ENCODE measurements at places on chromosomes 7 and 10.

DNA sequence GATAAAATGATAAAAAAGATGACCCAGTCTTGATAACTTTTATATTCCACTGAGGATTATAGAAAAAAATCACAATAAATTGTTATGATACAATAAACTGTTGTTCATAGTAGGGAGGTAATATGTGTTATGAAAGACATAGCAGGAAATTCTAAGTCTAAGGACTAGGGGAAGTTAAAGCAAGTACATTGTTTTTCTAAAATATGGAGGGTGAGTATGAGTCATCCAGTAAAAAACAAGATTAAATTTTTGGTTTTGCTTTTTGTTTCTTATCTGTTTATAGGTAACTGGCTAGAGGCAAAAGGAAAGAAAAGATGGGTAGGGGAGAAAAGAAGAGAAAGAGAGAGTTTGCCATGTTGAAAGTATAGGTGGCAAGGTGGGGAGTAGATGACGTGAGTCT lies 188.4 kb downstream of the POLR1F start:
- no peak for DNase-seq

GRCh38 chr10:46523119-46523961 lies 33.1 kb downstream of the GPRIN2 start:
- no peak for DNase-seq

GRCh38 chr10:33697016-33697415 lies 362.5 kb upstream of the NRP1 start:
- DNase-seq: no peak

- no peak for DNase-seq
Observed at GRCh38 chr10:71980181-71981014, 16.2 kb downstream of the CHST3 start.

DNA sequence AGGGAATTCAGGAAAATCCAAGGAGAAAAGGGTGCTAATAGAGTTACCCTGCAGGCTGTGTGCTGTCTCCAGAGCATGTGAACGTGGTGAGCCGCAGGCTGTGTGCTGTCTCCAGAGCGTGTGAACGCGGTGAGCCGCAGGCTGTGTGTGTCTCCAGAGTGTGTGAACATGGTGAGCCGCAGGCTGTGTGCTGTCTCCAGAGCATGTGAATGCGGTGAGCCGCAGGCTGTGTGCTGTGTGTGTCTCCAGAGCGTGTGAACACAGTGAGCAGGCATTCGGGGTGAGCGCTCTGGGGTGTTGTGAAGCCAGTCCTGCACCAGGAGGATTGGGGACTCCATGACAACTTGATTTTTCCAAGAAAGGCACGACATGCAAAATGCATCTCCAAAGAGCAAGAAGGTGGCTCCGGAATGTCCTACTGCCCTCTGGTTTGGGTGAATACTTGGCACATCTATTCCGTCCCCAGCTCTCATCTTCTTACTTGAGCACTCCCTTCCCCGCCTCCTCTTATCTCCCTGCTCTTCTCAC lies 407.9 kb upstream of the SHH start:
- no peak for DNase-seq

DNA sequence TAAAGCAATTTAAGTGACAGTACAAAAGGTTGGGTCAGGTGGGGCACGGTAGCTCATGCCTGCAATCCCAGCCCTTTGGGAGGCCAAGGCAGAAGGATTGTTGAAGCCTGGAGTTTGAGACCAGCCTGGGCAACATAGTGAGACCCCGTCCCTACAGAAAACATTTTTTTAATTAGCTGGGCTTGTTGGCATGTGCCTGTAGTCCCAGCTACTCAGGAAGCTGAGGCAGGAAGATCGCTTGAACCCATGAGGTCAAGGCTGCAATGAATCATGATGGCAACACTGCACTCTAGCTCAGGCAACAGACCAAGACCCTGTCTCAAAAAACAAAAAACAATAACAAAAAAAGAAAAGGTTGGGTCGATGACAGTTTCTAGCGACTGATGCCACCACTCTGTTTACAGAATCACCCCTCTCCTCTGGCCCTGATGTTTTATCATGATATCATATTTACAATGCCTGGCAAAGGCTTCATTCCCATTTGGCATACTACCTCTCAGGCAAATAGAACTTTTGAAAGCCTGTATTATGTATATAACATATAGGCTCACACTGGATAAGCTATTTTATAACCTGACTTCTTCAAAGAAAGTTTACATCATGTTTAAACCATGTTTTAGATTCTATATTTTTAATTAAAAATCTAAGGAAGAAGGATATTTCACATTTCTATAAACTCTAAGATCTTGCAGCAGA lies 558 bp upstream of the ABCC2 start:
- DNase-seq: no peak

DNA sequence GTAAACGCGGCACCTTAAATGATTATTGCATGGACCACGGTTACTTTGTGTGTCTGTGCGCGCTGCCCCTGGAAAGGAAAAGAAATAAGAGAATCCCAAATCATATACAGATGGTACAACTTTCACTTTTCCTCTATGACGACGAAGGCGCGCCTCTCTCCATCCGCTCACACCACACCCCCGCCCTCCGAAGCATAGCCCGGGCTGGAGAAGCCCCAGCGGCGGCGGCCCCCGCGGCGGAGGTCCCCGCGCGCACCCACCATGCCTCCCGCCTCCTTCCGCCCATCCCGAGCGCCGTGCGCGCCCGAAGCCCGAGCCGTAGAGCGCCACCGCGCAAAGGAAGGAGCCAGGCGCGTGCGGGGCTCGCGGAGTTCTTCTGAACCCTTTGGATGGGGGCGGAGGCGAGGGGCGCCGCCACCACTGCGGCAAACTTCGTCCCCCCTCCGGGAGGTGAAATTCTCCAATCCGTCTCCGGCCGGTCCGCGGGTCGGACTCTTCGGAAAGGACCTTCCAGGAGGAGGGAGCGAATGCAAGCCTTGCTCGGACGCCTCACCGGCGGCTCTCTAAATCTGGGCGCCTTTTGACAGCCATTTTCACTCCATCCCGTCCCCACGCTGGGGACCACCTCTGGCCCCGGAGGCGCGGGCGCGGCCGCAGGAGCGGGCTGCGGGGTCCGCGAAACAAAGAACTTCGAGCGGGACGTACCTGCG lies 588 bp downstream of the GLI3 start:
- DNase-seq: peak; percentile 58

- DNase-seq: no peak
Observed at GRCh38 chr7:5701085-5701914, 80.2 kb downstream of the RNF216 start.

DNA sequence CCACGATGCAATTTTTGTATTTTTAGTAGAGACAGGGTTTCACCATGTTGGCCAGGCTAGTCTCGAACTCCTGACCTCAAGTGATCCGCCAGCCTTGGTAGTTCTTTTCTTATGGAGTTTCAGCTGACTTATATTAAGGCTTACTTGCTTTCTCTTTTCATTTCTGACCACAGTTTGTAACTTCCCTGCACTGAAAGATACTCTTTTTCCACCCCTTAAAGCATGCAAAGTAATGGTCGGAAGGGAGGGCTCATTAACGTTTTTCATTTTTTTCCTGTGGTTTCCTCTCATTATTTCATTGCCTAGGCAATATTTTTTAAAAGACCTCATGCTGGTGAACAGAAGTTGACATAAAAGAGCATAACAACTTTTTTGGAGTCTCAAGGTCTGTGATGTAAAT lies 27.0 kb downstream of the ADRB1 start:
- DNase-seq: no peak

GRCh38 chr7:152594801-152595200 lies 81.1 kb downstream of the XRCC2 start:
- DNase-seq: no peak

DNA sequence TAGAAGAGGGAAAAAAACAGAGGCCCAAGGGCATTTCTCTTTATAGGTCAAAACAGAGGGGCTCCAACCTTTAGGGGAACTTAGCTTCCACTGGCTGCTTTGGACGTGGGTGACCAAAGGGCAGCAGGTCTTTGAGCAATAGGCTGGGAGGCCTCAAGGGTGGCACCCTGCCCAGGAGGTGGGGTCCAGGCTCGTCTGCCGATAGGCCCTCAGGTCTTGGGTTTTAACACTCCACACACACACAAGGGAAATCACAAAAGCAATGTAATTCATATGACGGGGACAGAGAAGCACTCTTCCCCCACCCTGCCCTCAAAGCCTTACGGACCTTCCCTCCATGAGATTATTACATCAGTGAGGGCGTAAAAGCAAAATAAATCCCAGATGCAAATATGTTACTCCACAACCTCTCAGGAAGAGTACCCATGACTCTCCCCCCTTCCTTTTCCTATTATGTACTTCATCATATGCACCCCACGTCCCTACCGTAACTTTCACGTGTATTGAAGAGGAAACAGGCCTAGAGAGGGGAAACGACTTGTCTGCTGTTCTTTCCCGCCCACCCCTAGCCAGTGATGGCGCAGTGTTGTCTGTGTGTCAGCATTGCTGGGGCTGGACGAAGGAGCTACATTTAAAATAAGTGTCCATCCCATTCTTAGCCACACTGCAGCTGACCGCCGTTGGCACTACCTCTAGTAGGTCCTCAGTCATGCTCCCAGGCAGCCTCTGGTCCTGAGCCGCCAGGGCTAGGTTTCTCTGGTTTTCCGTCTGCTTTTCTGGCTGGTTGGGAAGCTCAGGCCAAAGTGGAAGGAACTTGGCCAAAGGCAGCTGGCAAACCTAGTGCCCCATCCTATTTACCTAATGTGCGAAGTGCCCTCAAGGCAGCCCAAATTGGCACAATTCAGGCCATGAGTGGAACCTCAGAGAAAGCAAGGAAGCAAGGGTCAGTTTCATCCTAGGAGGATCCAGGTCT lies 2.1 kb downstream of the PCBD1 start:
- no peak for DNase-seq

GRCh38 chr7:69105092-69105491 lies 493.2 kb upstream of the AUTS2 start:
- no peak for DNase-seq

DNA sequence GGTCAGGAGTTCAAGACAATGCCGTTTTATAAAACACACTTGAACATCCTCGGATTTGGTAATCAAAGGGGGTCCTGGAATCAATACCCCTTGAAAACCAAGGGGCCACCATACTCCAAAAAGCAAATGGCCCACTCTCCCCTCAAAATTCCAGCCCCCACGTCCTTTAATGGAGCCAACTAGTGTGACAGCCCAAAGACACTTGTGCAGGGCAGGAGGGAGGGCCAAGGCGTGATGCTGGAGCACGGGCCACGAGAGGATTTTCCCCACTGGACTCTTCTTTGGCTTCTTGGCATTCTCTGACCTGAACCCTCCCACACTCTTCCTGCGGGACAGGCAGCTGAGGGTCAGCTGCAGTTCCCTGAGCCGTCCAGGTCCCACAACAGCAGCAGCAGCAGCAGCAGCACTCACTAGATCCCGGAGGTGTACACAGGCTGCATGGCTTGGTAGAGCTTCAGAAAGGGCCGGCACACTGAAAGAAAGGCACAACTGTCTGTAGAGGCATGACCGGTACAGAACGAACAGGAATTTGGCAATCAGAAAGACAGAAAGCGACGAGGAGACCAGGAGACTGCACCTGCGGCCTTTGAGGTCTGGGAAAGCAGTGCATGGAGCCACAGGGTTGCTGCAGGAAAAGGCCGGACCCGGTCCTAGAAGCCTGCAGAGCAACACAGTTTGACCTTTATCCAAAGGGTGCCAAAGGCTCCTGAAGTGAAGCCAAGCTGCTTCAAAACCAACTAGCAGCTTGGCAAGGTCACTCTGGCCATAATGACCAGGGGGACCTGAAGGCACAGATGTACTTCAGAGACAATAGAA lies 168.2 kb downstream of the TNS3 start:
- DNase-seq: no peak

DNA sequence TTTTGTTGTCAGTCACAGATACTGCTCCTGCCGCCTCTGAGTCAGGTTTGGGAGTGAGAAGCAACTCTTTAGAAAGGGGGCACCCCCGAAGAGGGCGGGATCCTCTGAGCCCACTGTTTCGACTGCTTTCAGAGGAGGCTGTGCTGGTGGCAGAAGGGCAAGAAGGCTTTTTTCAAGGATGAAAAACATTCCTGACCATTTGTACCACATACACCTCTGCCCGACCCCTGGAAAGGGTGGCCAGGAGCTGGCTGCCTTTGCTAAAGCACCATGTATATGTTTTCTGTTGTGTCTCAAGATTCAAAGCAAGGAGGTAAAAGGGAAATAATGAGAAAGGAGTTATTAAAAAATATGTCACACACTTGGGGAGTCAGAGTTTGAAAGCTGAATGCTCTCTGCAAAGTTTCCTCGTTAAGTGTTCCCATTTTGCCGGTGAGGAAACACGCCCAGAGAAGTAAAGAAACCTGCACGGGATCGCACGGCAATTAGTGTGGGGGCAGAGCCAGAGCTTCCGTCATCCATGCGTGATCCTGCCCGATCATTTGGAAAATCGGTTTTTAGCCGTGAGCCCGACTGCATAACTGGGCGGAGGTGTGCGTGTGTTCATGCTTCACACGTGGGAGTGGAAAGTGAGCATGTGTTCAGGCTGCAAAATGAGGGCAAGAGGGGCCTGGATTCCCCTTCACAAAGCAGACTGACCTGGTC lies 163.2 kb downstream of the ADAM12 start:
- DNase-seq: no peak

DNA sequence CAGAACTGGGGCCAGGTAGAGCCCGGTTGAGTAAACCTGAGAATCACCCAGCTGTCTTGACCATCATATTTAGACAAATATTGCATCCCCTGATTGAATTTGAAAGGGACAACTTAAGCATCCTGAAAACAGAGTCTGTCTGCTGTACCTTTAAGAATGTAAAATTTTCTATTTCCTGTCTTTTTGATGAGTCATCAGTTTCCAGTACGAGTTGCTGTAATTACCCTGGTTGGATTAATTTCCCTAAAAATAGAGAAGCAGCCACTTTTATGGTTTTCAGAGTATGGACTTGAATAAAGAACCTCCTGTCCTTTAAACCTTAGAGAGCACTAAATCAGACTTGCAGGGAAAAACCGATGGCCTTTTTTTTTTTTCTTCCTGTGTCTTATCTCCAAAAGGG lies 164.6 kb upstream of the SH2B2 start:
- DNase-seq: no peak

GRCh38 chr7:151125846-151126481 lies 39.7 kb downstream of the AGAP3 start:
- peak; percentile 48 for DNase-seq

GRCh38 chr10:119489991-119490326 lies 52.6 kb downstream of the RGS10 start:
- no peak for DNase-seq

GRCh38 chr10:113273181-113274163 lies 279.4 kb upstream of the HABP2 start:
- peak; percentile 26 for DNase-seq

DNA sequence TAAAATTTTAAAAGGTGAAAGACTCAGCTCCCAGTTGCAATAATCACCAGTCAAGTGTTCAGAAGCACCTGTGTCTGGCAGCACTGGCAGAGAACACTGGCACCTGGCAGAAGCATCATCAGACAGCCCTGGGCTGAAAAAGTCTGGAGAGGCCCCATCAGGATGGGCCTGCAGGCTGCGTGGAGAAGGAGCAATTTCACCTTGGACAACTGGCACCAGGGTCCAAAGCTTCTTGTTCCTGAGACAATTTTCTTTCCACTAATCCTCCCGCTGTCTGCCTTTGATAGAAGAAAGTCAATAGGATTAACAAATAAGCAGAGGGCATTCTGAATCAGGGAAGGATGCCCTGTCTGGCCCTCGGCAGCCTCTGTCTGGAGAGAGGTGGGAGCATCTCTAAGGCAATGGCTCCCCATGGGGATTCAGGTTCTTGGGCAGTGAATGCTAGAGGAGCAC lies 6.5 kb downstream of the COBL start:
- DNase-seq: no peak

GRCh38 chr7:44735403-44736165 lies 13.1 kb upstream of the ZMIZ2 start:
- DNase-seq: no peak

- no peak for DNase-seq
Observed at GRCh38 chr7:157313645-157314044, 23.2 kb upstream of the DNAJB6 start.

All from endothelial cell (in vitro differentiated cells).